ENCODE measurements at places on chromosomes 7 and 10.

GRCh38 chr10:59635502-59636290, 74.0 kb downstream of the SLC16A9 start:
- no peak for DNase-seq

GRCh38 chr10:86083664-86084175, 282.9 kb downstream of the GRID1 start:
- DNase-seq = no peak

GRCh38 chr10:43125274-43125845, 12.9 kb upstream of the CSGALNACT2 start:
- no peak for DNase-seq

GRCh38 chr10:67666416-67667034, 29.5 kb downstream of the CTNNA3 start:
- no peak for DNase-seq

DNA sequence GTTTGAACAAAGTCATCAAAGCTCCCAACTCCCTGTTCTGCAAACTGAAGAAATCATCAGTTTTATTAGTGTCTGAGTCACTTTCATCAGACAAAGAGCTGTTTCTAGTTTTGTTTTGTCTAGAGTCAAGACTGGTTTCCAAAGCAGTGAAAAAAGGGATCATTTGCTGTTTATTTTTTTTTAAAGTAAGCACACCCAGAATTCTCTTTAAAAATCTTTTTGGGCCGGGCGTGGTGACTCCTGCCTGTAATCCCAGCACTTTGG, 972.0 kb upstream of the CELF2 start:
- DNase-seq = no peak

DNA sequence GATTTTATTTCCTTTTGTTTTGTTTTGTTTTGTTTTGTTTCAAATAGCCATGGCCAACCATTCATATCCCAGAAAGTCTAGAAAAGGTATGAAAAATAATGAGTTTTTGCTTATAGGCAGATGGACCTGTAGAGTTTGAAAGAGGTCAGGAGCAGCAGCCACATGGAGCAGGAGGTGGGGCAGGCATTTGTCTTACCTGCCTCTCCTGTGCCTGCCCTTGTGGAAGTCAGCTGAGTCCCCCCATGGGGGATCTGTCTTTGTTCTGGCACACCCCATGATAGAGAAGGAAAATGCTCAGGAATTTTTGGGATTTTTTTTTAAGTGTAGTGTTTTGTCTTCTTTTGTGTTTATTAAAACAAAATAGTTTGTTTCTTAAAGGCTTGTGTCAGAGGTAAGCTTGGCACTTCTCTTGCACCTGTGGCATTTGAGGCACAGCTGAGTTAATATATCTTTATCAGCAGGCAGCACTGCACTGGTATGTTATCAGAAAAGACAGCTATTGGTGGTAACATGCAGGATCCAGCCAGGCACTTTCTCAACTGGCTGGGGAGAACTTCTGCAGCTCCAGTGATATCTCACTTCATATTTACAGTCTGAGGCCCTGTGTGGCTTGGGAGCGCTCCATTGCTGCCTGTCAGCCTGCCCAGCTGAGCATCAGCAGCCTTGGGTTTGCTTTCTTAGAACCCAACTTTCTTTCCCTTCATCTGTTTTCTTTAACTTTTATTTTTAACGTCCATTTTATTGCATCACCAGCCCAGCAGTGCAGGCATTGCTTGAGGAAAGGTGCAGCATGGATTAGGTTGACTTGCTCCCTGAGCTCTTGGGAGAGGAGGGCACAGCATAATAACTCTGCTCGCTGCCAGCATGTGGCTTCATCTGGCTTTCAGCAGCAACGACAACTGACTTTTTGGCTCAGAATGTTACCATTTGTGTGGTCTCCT, 44.4 kb downstream of the LRRC4 start:
- DNase-seq = no peak
